Dorsolateral prefrontal cortex (tissue), 122 donors: ENCODE measurements at places on chromosomes 5 and 9. TPM values are rescaled to one million over a fixed set of nuclear protein-coding genes. Genes with fewer than 3 reads are reported as not detected.

Gene SH2D3C
- total RNA-seq, result 24.2 TPM

Gene GIN1
- total RNA-seq, result 10.2 TPM

Gene PTGS1
- 3.8 TPM for total RNA-seq

Gene HTR1A
- total RNA-seq, result 9.0 TPM

Gene ZNF366
- total RNA-seq, result 4.8 TPM

Gene SLC24A2
- 272 TPM for total RNA-seq

Gene C6
- total RNA-seq, result not detected

Gene PARP8
- total RNA-seq, result 51.9 TPM

Gene DBH
- 1.9 TPM for total RNA-seq

Gene IFNE
- 2.5 TPM for total RNA-seq

Gene UBQLN1
- 167 TPM for total RNA-seq

Gene DEPDC1B
- 2.0 TPM for total RNA-seq

Gene SLC4A9
- 1.1 TPM for total RNA-seq

Gene WHRN
- total RNA-seq, result 37.4 TPM

Gene LRRC19
- total RNA-seq, result not detected

Gene FOXD4L5
- 1.4 TPM for total RNA-seq

Gene SARDH
- 5.6 TPM for total RNA-seq

Gene SAXO1
- total RNA-seq, result 0.20 TPM

Gene EIF4E1B
- 8.5 TPM for total RNA-seq

Gene TMEM174
- total RNA-seq, result not detected

Gene RMRP
- total RNA-seq, result 3,530 TPM

Gene NTRK2
- 506 TPM for total RNA-seq

Gene PCDHGA6
- total RNA-seq, result 11.4 TPM

Gene OCLN
- total RNA-seq, result 22.1 TPM
